Spleen (tissue), 13 donors: ENCODE measurements at places on chromosomes 12 and 14. TPM values are rescaled to one million over a fixed set of nuclear protein-coding genes. Genes with fewer than 3 reads are reported as not detected.

Gene SRRM4
- under 0.01 TPM for polyA plus RNA-seq

Gene JAG2
- 6.6 TPM for polyA plus RNA-seq

DNA sequence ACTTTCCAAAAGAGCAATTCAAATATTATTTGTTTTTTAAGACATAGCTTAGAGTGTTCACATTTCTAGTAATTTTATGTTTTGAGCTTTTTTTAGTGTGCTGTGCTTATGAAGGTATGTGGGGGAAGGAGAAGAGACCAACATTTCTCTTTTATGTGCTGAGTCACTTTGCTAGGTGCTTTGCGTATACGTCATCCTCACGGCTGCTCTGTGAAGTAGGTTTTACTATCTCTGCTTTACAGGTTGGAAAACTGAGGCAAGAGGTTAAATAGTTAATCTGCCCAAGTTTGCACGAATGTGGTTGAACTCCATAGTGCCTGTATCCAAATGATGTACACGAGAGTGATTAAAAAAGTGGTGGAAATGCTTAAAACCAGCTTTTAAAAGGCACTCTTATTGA is 75.9 kb downstream of the AEBP2 start:
- no peaks in the 10 kb centered on the region for H3K4me1 ChIP-seq
- no peak for DNase-seq
- H3K4me3 ChIP-seq, result no peak overlapping the region
- peaks cover 8% of the 10 kb centered on the region for H3K36me3 ChIP-seq

- H3K4me1 ChIP-seq, result peaks cover 100% of the 10 kb centered on the region
- no peaks in the 10 kb centered on the region for H3K27me3 ChIP-seq
- peak overlapping the region; percentile 95 for H3K27ac ChIP-seq
- H3K4me3 ChIP-seq, result no peak overlapping the region
- H3K36me3 ChIP-seq, result no peaks in the 10 kb centered on the region
These were observed 30.0 kb downstream of the SH2B3 start for GRCh38 chr12:111435661-111436201.

Gene PRORP
- 15.9 TPM for polyA plus RNA-seq

Gene PRH2
- not detected for polyA plus RNA-seq

- H3K4me3 ChIP-seq, result no peak overlapping the region
- no peaks in the 10 kb centered on the region for H3K36me3 ChIP-seq
- peaks cover 88% of the 10 kb centered on the region for H3K4me1 ChIP-seq
- DNase-seq, result no peak
- H3K27ac ChIP-seq, result no peak overlapping the region
These were observed 39.2 kb downstream of the RASSF3 start for GRCh38 chr12:64649487-64649886.

- DNase-seq, result no peak
These were observed 3.0 kb downstream of the NPFF start for GRCh38 chr12:53504004-53504920.
